ENCODE measurements at places on chromosomes 6 and 20. TPM values are rescaled to one million over a fixed set of nuclear protein-coding genes. Genes with fewer than 3 reads are reported as not detected.

Gene SLC22A16
- total RNA-seq = not detected

Gene SIRPD
- total RNA-seq = not detected

Gene DSP
- total RNA-seq = 0.05 TPM

Gene SNAP91
- total RNA-seq = not detected

Gene PHACTR3
- total RNA-seq = not detected

Gene CLVS2
- total RNA-seq = not detected

Gene ECT2L
- total RNA-seq = 0.12 TPM

Gene LY6G5C
- total RNA-seq = 2.7 TPM

Gene GABRR2
- 1.0 TPM for total RNA-seq

Gene ENPP1
- total RNA-seq = 0.85 TPM

Gene RTF2
- 81.5 TPM for total RNA-seq

Gene HLA-DMB
- 28.1 TPM for total RNA-seq

Gene HRH3
- not detected for total RNA-seq

Gene TRIM31
- total RNA-seq = not detected
